ENCODE measurements at places on chromosomes 7 and 10.

DNA sequence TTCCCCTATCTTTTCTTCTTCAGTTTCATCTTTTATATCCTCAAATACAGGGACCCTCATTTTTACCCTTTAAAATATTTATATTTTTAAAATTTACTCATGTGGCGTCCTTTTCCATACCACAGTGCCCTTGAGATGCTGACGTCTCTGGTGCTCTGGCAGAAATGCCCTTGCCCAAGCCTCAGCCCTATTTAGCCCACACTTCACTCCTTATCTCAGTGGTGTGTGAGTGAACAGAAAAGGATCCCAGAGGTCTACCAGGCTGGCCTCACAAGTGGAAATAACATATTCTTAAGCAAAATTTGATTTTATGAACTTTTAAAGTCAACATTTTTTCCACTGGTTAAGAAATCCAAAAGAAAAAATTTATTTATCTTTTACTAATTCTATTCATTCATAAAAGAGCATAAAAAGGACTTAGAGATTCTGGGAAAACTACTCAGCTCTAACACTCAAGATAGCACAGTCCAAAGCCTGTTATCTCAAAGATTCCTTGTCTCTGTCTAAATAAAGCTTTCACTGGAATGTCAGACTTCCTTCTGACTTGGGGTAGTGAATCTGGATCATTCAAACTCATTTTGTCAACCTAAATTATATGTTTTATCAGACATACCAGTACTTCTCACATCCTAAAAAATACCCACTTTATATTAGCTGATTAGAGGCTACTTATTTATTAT, at the start of gene NEBL:
Gene NEBL (minus strand): TSS at position 166 of the 680 bp plus-strand sequence. CDS start 106 bp downstream, at position 60.
- no peak for DNase-seq

DNA sequence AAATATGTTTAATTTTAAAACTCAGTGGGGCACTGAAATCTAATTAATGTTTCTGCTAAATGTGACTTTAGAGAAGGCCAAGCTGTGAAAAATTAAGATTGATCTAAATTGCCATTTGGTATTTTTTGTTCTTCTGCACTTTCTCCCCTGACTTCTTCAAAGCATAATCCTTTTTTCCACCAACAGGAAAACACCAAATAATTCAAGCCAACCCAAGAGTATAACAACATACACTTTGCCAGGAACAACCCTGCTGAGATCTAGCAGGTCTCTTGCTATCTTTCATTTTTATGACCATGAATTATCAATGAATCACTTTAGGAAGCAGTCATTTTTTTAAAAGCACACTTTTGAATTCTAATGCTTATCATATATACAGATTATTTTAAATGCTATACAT, 100.1 kb downstream of the USP6NL start:
- DNase-seq: no peak

DNA sequence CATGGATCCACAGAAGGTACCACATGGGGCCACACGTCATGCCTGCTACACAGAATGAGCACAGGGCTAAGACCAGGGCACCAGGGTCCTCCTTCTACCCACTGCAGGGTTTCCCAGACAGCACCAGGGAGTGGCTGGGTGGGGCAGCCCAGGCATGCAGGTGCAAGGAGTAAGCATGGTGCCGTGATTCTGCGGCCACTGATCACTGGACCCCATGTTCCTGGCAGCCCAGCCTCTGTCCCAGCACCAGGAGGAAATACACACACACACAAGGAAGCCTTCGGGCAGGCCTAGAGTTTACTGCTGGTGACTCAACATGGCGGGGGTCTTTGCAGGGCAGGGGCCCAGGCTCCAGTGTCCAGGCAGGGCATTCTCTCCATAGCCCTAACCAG, 13.9 kb downstream of the ATP6V1F start:
- no peak for DNase-seq

DNA sequence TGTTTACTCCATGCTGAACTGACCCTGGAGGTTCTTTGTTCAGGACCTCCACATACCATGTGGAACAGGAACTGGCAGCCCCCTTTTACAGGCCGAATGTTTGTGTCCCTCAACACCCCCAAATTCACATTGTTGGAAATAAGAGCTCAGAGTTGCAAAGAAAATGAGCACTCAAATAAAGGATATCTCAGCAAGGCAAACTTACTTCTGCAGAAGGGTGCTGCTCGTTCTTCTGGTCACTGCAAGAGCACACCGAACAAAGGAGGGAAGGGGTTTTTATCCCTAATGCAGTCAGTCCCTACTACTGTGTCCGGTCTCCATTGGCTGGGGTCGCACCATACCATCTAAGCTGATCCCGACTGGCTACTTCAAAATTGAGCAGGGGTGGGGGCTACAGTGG, 68.1 kb downstream of the PYROXD2 start:
- DNase-seq: no peak

DNA sequence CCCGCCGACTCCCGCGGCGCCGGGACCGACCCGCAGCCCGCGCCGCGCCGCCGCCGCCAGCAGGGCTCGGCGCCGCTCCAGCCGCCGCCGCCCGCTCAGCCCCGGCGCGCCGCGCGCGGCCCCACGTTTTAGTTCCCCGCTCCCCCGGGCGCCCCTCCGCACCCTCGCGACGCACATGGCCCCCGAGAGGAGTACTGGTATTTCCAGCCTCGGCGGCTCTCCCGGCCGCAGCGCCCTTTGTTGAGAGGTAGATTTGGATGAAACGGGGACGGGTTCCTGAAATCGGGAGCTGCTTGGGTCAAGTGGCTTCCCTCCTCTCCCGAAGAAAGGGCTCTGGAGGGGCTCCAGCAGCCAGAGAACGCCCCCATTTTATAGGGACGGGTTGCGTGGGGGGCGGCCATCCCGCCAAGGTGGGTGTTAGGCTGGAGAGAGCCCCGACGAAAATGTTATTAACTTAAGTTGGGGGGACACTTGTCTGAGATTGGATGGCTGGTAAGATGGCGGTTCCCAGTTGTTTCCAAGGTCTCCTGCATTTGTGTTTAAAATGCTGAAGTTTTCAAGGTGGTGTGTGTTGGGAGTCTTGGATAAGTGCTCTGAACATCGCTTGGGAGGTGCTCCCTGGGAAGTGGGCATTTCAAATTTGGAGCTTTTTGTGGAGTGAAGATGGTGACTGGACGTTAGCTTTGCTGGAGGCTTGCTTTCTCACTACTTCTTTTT, 1.2 kb downstream of the BMI1 start:
- no peak for DNase-seq

DNA sequence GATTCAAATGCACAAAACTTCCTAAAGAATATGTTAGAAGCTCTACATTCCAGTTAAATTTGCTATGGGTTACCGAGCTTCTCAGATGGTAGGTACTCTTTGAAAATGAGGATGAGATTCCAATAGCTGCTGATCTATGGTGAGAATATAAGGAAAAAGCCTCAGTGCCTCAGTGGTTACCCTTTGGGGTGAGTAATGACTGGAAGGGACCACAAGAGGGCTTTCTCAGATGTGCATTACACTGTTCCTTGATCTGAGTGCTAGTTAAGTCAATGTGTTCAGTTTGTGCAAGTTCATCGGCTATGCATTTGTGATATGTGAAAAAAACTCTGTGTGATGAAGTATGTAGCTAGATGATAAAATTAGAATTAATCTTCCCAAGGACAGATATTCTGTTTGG, 3.5 kb downstream of the NRCAM start:
- no peak for DNase-seq

DNA sequence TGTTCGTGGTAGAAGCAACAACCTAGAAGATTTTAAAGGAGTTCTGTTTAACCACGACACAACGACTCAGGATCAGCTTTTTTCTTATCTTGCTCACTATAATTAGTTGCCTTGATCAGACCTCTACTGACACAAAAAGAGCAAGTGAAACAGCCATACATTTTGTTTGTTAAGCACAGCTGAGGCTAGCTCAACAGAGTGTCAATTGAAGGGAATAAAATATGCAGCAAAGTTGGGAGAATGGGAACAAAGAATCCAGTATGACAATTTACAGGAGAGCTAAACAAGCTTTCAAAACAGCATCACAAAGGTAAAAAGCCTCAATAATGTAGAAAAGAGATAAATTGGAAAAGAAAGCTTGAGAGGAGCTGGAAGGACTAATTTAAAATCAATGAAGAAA, 40.5 kb upstream of the HERPUD2 start:
- DNase-seq: no peak

DNA sequence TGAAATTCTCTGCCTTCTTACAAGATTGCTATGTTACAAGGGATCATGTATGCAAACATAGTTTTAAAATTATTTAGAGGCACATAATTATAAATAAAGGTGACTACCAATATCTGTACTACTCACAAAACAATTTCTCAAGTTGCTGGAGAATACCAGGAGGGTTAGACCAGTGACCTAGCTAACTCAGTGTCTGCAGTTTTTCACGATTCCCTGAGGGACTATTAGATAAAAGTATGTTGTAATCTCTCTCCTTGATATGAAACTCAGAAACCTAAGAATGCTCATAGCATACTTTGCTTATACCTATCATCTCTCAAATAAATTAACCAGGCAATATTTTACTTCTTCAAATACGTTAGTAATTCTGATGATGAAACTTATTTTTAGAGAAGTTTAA, 534.0 kb upstream of the ANKRD30A start:
- no peak for DNase-seq

- DNase-seq: no peak
These were observed 309.5 kb downstream of the ATRNL1 start for GRCh38 chr10:115402699-115403098.

GRCh38 chr7:132055336-132056120, 499.1 kb upstream of the PODXL start:
- no peak for DNase-seq

Data from stimulated activated CD8-positive, alpha-beta memory T cell treated with anti-CD3 and anti-CD28 coated beads, Interleukin-15, amount 100 ng/mL, for 24 hours (primary cell).